Activated CD4-positive, alpha-beta T cell treated with anti-CD3 and anti-CD28 coated beads for 1 hour (primary cell): ENCODE measurements at places on chromosomes 16 and 17.

DNA sequence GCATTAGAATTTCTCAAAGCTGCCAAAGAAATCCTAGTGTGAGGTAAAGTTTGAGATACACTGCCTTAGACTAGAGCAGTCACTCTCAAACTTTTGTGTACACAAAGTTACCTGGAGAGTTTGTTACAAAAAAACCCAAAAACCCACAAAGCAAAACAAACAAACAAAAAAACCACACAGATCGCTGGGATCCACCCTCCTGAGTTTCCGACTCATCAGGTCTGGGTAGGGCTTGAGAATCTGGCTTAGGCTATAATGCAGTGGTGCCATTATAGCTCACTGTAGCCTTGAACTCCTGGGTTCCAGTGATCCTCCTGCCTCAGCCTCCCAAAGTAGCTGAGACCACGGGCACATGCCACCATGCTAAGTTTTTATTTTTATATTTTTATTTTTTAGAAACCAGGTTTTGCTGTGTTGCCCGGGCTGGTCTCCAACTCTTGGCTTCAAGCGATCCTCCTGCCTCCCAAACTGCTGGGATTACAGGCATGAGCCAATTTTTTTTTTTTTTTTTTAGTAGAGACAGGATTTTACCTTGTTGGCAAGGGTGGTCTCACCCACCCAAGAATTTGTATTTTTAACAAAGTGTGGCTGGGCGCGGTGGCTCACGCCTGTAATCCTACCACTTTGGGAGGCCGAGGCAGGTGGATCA lies 22.3 kb upstream of the SMG1 start:
- DNase-seq = no peak

DNA sequence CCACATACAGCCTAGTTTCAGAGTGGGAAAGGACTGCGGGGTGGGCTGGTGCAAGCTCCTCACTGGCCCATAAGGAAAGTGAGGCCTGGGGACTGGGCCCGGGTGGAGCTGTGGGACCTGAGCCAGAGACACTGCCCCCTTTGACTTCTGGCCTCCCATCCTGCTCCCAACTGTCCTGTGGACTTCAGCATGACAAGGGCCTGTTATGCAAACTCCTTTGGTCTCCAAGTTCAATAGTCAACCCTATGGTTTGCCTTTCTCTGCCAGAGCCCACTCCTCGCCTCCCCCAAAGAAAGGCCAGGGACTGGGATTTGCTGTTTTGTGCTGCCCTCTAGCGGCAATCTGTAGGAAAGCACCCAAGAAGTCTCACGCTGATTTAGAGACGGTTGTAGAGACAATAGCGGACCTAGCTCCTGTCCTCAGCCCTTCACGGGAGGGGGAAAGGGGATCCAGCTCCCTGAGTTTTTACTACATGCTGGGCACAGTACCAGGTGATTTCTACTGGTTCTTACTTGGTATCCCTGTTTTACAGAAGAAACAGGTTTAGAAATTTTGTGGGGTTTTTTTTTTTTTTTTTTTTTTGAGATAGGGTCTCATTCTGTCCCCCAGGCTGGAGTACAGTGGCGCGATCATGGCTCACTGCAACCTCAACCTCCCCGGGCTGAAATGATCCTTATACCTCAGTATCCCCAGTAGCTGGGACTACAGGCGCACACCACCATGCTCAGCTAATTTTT lies 1.2 kb upstream of the TLCD3B start:
- DNase-seq = peak; percentile 36

DNA sequence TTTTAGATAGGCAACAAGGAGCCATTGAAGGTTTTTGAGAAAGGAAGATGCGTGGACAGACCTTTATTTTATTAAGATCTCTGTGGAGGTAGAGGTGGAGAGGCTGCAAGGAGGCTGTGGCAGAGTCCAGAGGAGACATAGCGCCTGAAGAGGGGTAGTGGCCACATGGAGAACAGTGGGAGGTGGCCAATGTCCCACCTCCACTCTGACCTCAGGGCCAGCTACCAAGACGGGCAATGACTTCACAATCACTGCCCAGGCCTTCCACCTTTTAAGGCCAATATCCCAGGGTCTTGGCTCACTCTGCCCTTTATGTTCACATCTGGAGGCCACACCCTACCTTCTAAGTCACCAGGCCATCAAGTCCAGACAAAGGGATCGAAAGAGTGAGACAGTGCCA lies at the start of gene C16orf78:
C16orf78 (plus strand) TSS at position 301 of the 400 bp plus-strand sequence. CDS start 136 bp downstream, outside the sequence.
- DNase-seq = no peak

DNA sequence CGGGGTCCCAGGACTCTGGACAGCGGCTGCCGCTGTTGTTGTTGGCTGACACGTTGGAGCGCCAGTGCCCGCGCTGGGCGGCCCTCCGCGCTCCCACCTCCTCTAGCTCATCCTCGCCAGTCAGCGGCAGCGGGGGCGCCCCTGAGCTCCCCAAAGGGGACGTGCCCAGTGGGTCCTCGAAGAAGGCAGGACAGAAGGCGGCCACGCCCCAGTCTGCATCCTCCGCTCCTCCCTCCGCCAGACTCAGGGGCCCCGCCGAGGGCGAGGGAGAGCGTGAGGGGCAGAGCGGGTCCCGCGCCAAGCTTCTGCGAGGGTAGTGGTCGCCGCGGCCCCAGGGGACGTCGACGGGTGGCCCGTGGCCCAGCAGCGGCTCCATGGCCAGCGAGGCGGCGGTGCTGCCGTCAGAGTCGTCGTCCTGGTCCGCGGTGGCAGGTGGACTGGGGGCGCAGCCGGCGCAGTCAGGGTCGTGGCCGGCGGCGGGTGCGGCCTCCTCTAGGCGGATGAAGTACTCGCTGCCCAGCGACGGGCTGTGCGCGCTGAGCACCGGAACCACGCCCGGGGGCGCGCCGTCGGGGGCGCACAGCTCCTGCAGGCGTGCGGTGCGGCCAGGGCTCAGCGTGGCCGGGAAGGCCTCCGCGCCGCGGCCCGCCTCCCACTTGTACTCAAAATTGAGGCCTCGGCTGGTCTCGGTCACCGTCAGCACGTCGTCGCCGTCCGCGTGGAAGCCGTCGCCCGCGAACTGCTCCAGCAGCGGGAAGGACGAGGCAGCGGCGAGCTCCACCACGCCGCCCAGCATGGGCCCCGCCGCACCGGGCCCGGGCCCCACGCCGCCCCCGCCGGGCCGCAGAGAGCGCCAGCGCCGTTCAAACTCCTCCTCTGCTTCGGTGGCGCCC lies 43.2 kb upstream of the PVALEF start:
- no peak for DNase-seq

DNA sequence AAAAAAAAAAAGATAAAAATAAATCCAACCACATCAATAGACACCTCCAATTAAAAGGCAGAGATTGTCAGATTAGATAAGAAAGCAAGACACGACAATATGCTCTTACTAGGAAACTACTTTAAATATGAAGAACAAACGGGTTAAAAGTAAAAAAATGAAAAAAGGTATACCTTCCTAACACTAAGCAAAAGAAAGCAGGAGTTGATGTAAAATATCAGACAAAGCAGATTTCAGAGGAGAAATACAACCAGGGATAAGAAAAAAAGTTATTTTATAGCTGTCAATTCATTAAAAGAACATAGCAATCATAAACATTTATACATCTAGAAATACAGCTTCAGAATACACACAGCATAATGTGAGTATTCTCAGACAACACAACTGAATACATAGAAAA lies 49.7 kb upstream of the CCDC182 start:
- no peak for DNase-seq

GRCh38 chr16:3618769-3619141 lies 7.3 kb upstream of the SLX4 start:
- DNase-seq = no peak

DNA sequence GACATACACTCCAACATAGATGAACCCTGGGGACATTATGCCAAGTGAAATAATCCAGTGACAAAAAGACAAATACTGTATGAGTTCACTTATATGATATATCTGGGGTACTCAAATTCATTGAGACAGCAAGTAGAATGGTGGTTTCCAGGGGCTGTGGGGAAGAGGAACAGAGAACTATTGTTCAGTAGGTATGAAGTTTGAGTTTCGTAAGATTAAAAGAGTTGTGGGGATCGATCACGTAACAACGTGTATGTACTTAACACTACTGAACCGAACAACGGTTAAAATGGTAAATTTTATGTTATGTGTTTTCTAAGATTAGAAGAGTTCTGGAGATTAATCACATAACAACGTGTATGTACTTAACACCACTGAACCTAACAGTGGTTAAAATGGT lies 100.8 kb downstream of the HS3ST3A1 start:
- no peak for DNase-seq

DNA sequence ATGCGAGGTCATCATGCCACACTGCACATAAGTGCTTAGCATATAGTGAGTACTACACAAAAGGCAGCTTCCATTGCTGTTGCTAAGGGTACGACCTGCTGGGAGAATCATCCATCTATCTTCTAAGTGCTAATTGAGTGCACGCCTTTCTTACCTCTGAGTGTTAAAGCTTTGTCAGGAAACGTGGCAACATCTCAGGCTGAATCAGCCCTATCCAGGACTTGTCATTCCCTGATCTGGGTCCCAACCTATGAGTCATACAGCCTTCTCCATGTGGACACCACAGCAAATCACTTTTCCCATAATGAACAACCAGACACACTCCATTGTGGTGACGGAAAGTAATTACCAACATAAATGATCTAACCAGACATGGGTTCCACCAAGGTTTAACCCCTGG lies 201.1 kb upstream of the MAF start:
- DNase-seq = no peak

- DNase-seq = no peak
Observed at GRCh38 chr16:56630134-56630533, 2.3 kb upstream of the MT1M start.

- DNase-seq = no peak
Observed at GRCh38 chr16:4347010-4347409, 4.1 kb downstream of the PAM16 start.

DNA sequence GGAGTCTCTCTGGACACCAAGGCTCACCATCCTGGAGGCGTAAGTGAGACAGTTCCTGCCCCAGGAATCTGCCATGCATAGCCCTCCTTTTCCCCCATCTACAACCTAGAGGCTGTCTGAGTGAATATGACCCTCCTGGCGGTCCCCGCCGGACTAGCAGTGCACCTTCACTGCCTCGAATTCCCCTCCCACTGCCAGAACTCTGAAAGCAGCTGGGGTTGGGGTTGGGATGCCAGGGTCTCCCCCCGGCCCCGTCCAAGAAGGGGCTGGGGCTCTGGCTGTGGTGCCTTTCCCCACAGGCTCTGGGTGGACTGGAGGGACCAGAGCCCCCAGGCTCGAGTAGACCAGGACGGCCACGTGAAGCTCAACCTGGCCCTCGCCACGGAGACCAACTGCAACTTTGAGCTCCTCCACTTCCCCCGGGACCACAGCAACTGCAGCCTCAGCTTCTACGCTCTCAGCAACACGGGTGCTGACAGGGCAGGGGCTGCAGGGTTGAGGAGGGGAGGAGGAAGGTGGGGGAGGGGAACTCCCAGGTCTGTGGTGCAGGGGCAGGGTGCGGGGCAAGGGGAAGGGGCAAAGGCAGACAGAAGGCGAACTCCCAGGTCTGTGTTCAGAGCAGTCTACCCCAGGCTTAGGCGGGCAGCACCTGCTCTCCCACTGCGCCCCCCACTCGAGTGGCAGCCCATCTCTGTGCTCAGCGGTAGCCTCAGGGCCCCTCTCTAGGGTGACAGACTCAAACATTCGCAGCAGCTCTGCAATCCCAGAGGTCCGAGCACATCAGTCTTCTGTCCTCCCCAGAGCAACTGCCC lies 1.2 kb downstream of the ZACN start:
- no peak for DNase-seq

- DNase-seq = no peak
Observed at GRCh38 chr17:42519546-42520491, 16.2 kb upstream of the NAGLU start.

- no peak for DNase-seq
Observed at GRCh38 chr17:62398891-62399290, 18.5 kb downstream of the EFCAB3 start.

DNA sequence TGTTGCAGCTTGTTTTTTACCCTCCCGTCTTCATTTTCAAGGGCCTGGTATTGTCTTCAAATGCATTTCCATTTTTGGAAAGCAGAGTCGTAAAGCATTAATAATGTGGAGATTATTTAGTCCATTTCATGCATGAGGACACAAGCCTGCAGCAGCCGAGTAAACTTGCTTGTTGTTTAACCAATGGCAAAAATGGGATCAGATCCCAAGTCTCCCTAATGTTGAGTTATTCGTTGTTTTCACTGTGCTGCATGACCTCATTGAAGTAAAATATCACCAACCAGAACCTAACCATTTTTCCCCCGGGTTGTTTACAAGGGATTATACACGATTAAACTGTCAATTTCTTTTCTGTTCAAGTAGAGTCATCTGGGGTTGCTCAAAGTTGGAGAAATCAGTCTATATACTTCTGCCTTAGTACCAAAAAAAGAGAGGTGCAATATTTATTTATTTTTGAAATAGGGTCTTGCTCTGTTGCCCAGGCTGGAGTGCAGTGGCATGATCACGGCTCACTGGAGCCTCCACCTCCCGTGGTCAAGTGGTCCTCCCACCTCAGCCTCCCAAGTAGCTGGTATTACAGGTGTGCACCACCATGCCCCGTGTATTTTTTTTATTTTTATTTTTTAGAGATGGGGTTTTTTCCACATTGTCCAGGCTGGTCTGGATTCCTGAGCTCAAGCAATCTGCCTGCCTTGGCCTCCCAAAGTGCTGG lies 12.4 kb downstream of the AMZ2 start:
- DNase-seq = no peak

DNA sequence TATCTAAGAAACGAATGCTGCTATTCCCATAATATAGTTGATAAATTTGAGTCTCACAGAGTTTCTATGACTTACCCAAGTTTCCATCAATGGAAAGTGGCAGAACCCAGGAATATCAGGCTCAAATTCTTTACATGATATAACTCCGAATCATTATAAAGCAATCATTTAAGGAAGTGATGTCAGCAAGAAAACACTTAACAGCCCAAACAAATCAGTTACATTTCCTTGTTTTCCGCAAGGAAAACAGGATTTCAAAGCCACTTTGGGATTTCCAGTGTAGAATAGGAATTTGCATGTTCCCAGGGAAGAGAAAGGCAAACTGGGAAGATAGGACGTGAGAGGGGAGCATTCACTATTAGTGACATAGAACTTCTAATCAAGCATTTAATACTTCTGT lies 311.4 kb upstream of the GOT2 start:
- no peak for DNase-seq

- DNase-seq = no peak
Observed at GRCh38 chr17:45018514-45018847, 33.0 kb downstream of the DCAKD start.

- DNase-seq = no peak
Observed at GRCh38 chr16:68096491-68096890, 11.3 kb downstream of the NFATC3 start.

DNA sequence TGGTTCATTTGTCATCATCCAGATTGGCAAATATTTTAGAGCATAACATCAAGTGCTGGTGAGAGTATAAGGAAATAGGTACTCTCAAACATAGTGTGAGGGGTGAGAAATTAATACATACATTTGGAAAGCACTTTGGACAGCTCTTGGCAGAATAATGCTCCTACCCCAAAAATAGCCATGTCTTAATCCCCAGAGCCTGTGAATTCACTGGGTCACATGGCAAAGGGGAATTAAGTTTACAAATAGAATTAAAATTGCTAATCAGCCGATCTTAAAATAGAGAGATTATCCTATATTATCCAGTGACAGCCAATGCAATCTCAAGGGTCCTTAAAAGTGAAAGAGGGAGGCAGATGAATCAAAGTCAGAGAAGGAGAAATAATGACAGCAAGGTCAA lies 38.8 kb upstream of the ANKFN1 start:
- DNase-seq = no peak

GRCh38 chr17:16243801-16244567 lies 27.0 kb downstream of the PIGL start:
- no peak for DNase-seq
